MV-4-11 (cell line): ENCODE measurements at places on chromosomes 6 and 20.

DNA sequence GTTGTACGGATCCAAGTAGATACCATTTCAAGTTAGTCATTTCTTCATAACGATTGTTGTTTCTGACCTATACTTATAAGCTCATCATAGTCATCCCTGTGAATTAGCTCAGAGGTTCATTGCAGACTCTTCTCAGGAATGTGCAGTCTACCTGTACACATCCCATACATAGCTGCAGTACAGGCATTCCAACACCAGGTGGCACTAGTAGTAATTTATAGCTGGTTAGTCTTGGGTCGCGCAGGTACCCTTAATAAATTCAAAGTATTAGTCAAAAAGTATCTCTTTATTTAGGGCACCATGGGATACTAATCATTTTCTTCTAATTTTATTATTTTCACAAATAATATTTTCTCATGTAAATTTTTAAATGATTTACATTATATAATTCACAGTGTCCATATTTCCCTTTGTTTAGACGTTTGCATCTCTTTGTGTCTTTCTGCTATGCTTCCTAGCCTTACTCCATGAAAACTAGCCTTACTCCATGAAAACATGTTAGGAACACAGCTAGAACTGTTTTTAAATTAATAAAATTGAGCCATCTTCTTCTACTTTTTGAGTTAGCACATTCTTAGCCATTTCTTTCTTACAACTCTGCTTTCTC lies 128.6 kb upstream of the FAM83B start:
- peak; percentile 1 for DNase-seq

- no peak for DNase-seq
Observed at GRCh38 chr6:170090561-170090960, 200.3 kb downstream of the DLL1 start.

DNA sequence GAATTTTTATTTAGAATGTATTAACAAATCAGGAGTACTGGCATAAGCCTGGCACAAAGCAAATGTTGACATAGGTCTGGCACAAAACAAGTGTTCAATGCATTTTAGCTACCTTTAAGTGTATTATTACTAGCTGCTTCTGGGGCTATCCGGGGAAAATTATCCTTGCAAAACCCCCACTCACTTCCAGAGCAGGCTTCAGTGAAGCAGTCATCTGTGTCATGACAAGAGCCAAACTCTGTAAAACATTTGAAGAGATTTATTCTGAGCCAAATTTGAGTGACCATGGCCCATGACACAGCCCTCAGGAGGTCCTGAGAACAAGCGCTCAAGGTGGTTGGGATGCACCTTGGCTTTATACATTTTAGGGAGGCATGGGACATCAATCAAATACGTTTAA lies 6.4 kb upstream of the TRIM38 start:
- DNase-seq = no peak

- DNase-seq = no peak
Observed at GRCh38 chr20:7449269-7449668, 491.0 kb downstream of the HAO1 start.

- DNase-seq = no peak
Observed at GRCh38 chr6:156182356-156182755, 594.8 kb upstream of the ARID1B start.

GRCh38 chr6:122730775-122731386 lies 48.6 kb upstream of the FABP7 start:
- peak; percentile 23 for DNase-seq

DNA sequence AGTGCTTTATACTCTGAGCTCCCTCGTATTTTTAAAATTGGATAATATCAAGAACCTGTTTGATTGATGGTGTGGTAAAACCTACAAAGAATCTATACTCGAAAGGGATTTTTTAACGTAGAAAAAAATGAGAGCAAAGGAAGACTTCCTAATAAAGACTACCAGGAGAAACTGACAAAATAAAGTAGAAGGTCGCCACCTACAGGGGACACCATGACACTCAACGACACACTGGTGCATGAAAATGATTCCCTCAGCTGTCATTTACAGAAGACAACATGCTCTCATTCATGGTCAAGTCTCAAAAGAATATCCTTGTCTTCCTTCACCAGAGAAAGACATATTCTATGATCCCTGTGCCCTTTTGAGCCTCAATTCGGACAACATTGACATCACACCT lies 10.1 kb upstream of the NHSL1 start:
- peak; percentile 44 for DNase-seq

DNA sequence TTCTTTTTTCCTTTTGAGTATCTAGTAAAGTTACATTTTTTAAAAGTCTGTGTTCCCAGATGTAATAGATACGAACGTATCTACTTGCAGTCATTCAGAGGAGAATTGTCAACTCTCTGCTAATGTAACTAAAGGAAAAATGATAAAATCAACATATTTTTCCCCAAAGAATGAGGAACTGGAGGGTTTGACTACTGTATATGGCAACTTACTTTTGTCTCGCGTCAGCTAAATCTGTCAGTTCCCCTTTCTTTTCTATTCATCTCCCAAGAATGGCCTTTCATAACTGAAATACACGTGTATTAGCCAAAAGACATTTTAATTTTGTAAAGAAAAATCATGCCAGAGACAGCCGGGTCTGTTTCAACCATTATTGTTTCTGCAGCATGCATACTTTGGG lies 5.4 kb downstream of the EYA2 start:
- peak; percentile 78 for DNase-seq

DNA sequence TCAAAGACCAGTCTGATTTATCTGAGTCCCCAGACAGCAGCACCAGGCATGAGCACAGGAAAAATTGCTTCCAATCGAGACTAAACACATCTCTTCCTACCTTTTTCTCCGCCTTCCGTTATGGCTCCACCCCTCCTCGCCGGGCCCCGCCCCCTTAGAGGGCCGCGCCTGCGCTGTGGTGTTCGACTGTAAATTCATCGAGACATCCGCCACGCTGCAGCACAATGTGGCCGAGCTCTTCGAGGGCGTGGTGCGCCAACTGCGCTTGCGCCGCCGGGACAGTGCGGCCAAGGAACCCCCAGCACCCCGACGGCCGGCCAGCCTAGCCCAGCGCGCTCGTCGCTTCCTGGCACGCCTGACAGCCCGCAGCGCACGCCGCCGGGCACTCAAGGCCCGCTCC lies 8.9 kb downstream of the REM1 start:
- no peak for DNase-seq

DNA sequence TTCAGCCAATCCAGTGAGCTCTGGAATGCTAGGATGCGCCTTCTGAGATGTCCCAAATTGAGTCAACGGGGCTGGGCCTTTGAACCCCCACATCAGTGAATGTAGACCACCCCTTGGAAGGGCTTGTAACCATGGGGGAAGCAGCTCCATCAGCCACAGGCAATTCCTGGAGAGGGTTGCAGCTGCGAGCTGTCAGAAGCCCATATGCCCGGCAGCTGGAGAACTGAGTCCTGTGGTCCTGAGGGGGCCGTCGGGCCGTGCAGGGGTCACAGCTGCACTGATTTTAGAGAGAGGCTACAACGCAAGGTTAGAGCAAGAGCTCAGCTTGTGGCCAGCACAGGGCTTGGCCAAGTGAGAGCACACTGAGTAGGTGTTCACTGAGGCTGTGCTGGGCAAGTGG lies 121.3 kb downstream of the TOX2 start:
- DNase-seq = no peak
